ENCODE measurements at places on chromosomes 7 and 10. TPM values are rescaled to one million over a fixed set of nuclear protein-coding genes. Genes with fewer than 3 reads are reported as not detected.

The OR2A1 gene
- not detected for total RNA-seq

The ANXA7 gene
- total RNA-seq = 102 TPM

The POMZP3 gene
- total RNA-seq = 12.0 TPM

GRCh38 chr7:99843808-99844207, 16.0 kb downstream of the CYP3A43 start:
- H3K4me3 ChIP-seq = no peak overlapping the region
- no peak overlapping the region for H3K27ac ChIP-seq

DNA sequence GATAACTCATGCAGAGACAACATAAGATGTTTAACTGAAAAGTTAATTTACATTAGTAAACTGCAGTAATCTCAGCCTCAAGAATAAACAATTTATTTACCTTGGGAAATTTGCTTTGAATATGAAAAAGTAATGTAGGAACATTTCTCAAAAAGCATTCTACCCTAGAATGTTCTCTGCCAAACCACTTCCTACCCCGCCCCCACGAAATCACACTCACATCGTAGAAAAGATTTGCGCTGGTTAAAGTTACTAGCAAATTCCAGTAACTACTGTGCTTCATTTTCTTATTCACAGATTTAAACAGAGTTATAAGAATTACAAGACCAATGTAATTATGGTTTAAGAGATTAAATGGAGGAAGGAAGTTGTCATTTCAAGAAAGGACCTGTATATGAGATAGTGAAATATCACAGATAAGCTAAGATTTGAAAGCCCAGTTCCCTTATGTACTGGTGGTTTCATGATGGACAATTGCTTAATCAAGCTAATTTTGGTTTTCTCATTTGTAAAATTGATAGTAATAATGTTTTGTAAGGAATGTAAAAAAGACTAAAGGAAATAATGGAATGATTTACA, 175.4 kb downstream of the GNAI1 start:
- no peaks in the 10 kb centered on the region for H3K36me3 ChIP-seq
- DNase-seq = no peak
- no peaks in the 10 kb centered on the region for H3K27me3 ChIP-seq

DNA sequence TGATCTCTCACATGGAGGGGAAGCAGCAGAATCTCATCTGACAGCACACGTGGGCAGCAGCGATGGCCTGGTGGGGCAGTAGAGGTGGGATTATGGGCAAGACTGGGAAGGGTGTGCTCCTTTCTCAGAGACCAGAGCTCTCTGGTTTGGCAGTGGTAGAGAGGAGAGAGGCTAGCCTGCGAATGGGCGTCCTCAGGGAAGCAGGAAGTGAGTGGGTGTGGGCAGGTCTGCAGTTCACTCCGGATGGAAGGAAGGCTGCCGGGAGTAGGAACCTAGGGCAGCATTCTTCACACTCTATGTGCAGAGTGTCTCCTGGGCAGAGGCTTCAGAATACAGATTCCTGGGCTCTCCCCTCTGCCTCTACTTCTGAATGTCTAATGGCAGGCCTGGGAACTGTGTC, 162.8 kb upstream of the BMPER start:
- peaks cover 11% of the 10 kb centered on the region for H3K4me1 ChIP-seq
- no peak for DNase-seq
- no peaks in the 10 kb centered on the region for H3K27me3 ChIP-seq
- H3K36me3 ChIP-seq = no peaks in the 10 kb centered on the region

- no peak for DNase-seq
- H3K27me3 ChIP-seq = no peaks in the 10 kb centered on the region
- no peak overlapping the region for H3K4me3 ChIP-seq
Observed at GRCh38 chr10:49170632-49171325, 17.4 kb downstream of the TMEM273 start.
